ENCODE measurements at places on chromosomes 7 and 10.

DNA sequence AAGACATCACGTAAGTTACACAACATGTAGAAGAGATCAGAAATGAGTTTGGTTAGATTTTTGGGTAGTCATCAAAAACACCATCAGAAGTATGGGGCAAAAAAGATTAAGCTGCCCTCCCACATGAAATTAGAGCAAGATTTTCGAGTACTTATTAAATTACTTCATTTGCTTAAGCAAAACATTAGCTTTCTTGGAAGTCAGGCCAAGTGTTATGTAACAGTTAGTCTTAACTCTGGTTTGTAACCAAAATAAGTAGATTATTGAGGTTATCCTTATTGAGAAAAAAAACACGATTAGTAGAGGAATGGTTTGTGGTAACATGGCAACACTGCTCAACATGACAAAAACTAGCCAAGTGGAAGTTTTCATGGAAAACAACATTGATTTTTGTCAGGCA, 37.9 kb downstream of the HBP1 start:
- DNase-seq, result no peak

DNA sequence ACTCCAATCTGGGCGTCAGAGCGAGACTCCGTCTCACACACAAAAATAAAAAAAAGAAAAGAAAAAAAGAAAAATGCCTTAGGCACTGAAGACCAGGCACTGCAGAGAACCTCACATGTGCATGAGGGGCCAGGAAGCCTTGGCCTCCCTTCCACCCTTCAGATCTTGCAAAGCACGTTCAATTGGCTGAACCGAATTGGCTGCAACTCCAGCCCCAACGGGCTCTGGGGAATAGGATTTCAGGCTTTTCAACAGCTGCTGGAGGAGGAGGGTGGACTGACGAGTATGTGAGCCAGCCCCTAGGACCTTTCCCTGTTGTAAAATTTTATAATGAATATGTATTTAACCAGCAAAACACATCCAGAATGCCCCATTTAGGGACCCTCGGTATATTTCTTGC, 16.7 kb downstream of the TMEM120A start:
- DNase-seq, result no peak

DNA sequence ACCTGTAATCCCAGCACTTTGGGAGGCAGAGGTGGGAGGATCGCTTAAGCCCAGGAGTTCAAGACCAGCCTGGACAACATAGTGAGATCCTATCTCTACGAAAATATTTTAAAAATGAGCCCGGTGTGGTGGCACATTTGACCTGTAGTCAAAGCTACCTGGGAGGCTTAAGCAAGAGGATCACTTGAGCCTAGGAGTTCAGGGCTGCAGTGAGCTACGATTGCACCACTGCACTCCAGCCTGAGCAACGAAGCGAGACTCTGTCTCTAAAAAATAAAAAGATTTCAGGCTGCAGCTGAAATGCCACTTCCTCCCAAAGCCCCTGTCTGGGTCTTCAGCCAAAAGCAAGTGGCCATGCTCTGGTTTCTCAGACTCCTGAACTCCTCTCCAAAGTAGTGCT, 38.7 kb upstream of the CARD11 start:
- no peak for DNase-seq

- no peak for DNase-seq
Observed at GRCh38 chr7:108203537-108203936, 73.4 kb upstream of the LAMB4 start.

- DNase-seq, result peak; percentile 46
Observed at GRCh38 chr10:121926671-121927317, 1.0 kb downstream of the ATE1 start.

- DNase-seq, result no peak
Observed at GRCh38 chr10:70115948-70116682, 16.5 kb downstream of the AIFM2 start.

DNA sequence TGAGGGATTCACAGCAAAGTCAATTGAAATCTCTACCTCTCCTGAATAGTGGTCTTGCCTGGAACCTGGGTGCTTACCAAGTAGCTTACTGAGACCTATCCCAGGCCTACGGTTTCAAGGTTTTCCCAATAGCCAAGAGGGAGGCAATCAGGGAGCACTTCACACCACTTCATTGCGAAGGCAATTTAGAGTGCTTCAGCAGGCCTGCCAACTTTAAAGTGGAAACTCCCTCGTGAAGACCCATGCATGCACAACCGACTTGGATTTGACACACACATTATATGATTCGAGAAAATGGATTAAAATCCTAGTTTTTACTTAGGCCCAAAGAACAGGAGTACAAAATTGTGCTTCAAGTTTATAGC, 51.5 kb upstream of the NOBOX start:
- no peak for DNase-seq

- no peak for DNase-seq
Observed at GRCh38 chr10:48476279-48476982, 128.4 kb downstream of the ARHGAP22 start.

DNA sequence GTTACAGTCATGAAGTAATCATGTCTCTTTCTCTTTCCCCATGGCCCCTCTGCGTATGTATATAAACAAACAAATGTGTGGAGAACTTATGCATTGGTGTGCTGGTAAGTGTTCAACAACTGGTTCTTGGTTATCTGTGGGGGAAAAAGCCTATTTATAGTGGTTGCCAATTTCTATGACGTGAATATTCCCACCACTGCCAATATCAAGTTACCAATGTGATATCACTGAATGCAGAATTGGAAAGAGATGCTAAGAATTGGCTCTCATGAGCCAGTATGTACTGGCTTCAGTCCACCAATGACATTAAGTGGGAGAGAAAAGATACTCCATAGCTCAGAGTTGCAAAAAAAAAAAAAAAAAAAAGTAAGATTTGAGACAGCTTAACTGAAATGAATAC, 399.7 kb downstream of the REEP3 start:
- no peak for DNase-seq

DNA sequence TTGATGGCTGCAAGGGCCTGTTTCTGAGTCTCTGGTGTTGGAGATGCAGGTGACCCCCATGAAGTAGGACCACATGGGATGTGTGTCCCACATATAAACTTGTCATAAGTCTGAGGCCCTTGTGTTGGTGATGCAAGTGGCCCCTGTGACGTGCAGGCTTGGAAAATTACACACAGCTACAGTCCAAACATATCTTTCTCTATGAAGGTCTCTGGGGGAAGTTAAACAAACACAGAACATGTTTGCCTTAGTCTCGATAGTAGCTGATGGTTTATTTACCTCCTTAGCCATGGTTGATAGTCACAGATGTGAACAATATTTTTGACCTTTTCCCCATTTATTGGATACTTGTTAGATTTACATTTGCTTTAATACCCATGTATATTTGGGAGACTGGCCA, 64.7 kb downstream of the ADCY1 start:
- DNase-seq, result no peak

- peak; percentile 60 for DNase-seq
Observed at GRCh38 chr7:84372712-84373111, 178.1 kb upstream of the SEMA3A start.

GRCh38 chr10:117578490-117578889, 35.9 kb downstream of the EMX2 start:
- no peak for DNase-seq

GRCh38 chr7:116805100-116805544, 57.3 kb upstream of the CAPZA2 start:
- DNase-seq, result peak; percentile 72

DNA sequence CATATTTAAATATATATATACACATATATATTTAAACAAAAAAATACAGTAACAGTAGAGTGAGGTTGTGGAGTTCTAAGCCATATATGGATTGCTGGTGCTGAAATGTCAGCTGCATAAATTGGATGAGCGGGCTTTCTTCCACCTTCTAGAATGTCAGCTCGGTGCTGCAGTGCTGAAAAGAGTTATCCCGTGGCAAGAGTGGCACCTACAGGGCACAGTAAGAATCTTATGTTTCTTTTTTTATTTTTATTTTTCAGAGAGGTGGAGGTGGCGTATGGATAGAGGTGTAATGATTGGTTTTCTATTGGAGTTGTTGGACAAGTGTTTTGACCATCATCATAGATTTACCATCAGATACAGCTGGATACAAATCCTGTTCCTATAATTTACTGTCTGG, 86.2 kb upstream of the DYNC1I1 start:
- peak; percentile 73 for DNase-seq

DNA sequence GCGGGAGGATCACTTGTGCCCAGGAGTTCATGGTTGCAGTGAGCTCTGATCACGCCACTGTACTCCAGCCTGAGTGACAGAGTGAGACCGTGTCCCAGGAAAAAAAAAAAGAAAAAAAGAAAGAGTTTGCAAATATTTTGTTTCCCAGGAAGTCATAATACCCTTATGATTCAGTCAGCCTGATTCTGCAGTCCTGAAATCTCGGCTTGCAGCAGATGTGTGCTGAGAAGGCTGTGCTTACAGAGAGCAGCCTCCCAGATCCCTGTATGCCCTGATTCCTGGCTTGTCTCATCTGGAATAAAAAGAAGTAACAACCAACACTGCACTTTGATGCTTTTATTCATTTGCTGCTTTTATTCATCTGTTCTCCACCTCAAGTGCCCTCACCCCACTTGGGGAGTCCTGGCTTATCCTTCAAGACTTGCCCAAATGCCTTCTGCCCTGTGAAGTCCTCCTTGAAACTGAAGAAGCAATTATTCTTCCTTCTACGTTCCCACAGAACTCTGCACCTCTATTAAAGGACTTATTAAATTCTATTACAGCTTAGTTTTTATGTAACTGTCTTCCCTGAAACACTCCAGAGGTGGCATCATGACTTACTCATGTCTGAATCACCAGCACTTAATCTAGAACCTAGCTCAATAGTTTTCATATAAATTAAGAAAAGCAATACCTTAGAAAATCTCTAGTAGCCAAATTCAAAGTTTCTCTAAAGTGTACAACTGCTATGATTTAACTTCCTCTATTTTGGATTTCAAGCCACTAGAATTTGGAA, 27.7 kb upstream of the BPGM start:
- peak; percentile 72 for DNase-seq

- peak; percentile 2 for DNase-seq
Observed at GRCh38 chr7:41336981-41337380, 365.9 kb downstream of the INHBA start.

GRCh38 chr10:6409971-6410643, 170.0 kb downstream of the PRKCQ start:
- DNase-seq, result peak; percentile 88

DNA sequence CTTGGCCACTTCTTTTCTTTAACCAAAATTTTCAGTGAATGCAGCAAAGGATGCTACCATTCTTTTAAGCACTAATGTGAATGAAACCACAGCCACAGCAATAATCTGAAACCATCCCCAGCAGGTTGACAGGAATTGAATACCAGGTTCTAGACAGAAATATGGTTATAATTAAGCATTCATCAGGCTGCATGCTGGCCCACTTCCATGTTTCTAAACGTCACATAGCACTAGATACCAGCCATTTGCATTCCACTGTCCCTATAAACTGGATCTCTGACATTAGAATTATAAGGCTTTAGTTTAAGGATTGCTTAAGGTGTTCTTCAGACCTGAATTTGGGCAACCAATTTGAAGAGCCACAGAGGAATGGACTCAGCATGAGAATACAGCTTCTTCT, 340.8 kb upstream of the KLF6 start:
- no peak for DNase-seq

GRCh38 chr10:32341596-32341995, 5.4 kb downstream of the EPC1 start:
- no peak for DNase-seq

DNA sequence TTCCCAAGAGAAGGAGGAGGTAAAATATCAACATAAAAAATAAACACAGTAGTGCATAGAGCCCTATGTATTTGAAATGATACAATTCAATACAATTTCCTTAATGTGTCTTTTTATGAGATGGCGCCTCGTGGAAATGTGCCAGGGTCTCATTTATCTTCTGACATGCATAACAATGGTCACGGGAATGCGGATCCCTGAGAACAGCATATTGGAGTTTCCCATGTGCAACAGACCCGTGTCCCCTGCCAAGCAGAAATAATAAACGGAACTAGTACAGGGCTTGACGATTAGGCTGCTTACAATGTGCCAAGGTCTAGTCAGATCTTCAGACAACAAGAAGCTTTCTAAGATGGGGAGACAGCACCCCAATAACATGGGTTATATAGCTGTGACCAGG, 217.9 kb downstream of the ARHGAP21 start:
- no peak for DNase-seq
